Bronchial epithelial cell (primary cell): ENCODE measurements at places on chromosomes 5 and 9. TPM values are rescaled to one million over a fixed set of nuclear protein-coding genes. Genes with fewer than 3 reads are reported as not detected.

Gene MRPS27
- 32.8 and 53.4 TPM in 2 replicates for total RNA-seq

Gene STPG3
- not detected in 2 replicates for total RNA-seq

Gene STARD4
- total RNA-seq = 53.4 and 91.4 TPM in 2 replicates

Gene TARS1
- 407 and 523 TPM in 2 replicates for total RNA-seq

Gene CDC20B
- total RNA-seq = not detected in 2 replicates

Gene ATG10
- total RNA-seq = 9.7 and 12.7 TPM in 2 replicates

Gene PDCD1LG2
- under 0.01 and 0.64 TPM in 2 replicates for total RNA-seq

Gene OBP2B
- total RNA-seq = not detected in 2 replicates

Gene SPINK13
- total RNA-seq = not detected in 2 replicates

Gene CXCL14
- 0.26 and 1.3 TPM in 2 replicates for total RNA-seq
